ENCODE measurements at places on chromosomes 1 and 21. TPM values are rescaled to one million over a fixed set of nuclear protein-coding genes. Genes with fewer than 3 reads are reported as not detected.

DNA sequence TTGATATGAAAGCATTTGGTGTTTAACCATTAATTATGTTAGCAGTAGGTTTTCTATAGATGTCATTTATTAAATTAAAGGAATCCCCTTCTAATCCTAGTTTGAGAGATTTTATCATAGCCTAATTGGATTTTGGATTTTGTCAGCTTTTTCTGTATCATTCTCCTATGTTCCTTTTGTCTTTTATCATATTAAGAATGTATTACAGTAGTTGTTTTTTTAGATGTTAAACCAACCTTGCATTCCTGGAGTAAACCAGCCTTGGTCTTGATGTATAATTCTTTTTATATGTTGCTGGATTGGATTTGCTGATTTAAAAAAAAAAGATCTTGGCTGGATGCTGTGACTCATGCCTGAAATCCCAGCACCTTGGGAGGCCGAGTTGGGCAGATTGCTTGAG lies 5.6 kb downstream of the SETDB1 start:
- DNase-seq = no peak

- DNase-seq = no peak
These were observed 1.3 kb downstream of the EXO1 start for GRCh38 chr1:241849345-241849695.

The DIP2A gene
- total RNA-seq = 56.9 TPM

DNA sequence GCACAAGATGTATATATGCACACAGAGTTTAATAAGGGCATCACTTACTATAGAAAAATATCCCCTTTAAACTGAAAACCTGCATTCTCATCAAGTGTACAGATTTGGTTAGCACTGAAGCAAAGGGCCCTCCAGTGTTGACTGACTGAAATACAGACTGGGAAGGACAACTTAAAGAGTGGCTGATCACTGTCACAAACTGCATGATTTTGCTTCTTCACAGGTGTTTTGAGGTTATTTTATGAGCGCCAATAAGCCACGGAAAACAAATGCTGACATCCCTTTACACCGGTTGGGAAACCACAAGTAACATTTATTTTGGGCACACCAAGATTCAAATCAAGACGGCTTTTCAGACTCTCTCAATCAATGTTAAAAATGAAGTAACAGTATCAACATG lies 30.9 kb upstream of the RAP1GAP start:
- DNase-seq = no peak

DNA sequence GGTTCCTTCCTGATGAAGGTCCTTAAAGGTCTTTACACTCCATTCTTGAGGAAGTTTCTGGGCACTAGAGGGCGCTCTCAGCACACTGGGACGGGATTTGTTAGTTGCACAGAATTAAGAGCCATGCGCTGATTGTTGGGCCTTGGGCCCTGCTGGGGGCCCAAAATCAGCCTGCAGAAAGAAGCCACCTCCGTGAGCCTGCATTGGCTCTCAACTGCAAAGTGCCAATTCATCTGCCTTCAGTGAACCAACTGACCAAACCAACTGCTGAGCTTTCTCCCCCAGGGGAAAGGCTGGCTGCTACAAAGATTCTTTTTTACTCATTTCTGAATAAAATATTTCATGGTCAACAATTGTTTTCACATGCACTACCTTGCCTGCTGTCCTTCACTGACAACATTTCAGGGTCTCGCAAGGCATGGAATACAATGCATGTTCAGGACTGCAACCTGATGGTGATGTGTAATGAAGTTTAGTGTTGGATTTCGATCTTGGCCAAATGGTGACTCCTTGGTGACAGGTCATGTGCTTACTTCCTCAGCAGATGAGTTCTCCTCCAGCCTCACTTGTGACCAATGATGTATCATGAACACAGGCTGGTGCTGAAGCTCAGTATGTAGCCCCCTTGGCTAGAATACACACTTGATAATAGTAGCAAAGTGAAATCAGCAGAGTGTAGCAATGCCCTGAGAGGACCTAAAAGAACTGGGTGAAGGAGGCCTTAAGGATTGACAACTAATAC lies 45.7 kb upstream of the PRDX6 start:
- peak; percentile 87 for DNase-seq

DNA sequence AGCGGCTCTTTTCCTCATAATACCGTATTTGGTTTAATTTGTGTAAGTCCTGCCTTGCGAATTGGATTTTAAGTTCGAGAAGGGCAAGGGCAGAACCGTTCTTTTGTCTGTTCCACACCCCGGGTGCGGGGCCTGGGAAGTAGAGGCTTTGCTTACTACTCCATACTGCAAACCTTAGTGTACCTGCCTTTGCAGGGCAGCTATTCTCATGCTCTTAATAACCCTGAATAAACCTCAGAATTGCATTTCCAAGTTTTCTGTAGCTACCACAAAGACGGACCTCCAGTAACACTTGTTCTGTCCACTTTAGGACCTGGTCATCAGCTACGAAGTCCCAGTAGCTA lies 657 bp upstream of the HNRNPU start:
- peak; percentile 47 for DNase-seq

The PROK1 gene
- total RNA-seq = 0.95 TPM

GRCh38 chr1:22673486-22674409 lies 20.7 kb downstream of the C1QB start:
- no peak for DNase-seq

The YIPF1 gene
- total RNA-seq = 30.2 TPM

- no peak for DNase-seq
These were observed 236.8 kb downstream of the CAMTA1 start for GRCh38 chr1:7022058-7022457.

- no peak for DNase-seq
These were observed 54.9 kb upstream of the IGSF21 start for GRCh38 chr1:18052671-18053070.

- DNase-seq = no peak
These were observed 121.8 kb downstream of the OSBPL9 start for GRCh38 chr1:51738681-51739080.

GRCh38 chr1:76074321-76075187 lies at the start of gene ST6GALNAC3:
ST6GALNAC3 (plus strand) TSS chr1:76074746.
- DNase-seq = peak; percentile 74

The CDC42BPA gene
- 36.8 TPM for total RNA-seq

The TENT5C gene
- 0.23 TPM for total RNA-seq

- peak; percentile 31 for DNase-seq
These were observed 15.4 kb downstream of the ACTRT2 start for GRCh38 chr1:3036447-3037280.

- DNase-seq = no peak
These were observed 25.8 kb downstream of the PDXK start for GRCh38 chr21:43744725-43745124.

The SPATA46 gene
- total RNA-seq = not detected

- no peak for DNase-seq
These were observed 22.7 kb upstream of the TRIM67 start for GRCh38 chr1:231139125-231139649.

- DNase-seq = no peak
These were observed 8.6 kb upstream of the FCMR start for GRCh38 chr1:206930210-206930798.

The VSIG8 gene
- not detected for total RNA-seq

- no peak for DNase-seq
These were observed 195.8 kb downstream of the TPR start for GRCh38 chr1:186179231-186179630.

DNA sequence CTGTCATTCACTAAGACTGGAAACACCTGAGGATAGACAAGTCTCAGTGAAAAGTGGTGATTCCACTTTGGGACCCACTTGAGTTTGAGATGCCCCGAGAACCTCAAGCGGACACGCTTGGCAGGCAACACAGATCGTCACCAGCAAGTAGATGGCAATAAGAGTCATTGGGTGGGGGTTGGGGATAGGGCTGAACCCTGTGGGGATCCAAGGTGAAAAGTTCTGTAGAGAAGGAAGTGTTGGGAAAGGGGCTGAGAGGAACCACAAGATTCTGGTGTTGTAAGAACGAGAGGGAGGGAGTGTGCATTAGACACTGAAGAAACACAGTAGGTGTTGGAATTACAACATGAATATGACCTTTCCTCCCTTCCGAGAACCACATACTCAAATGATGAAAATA lies 45.4 kb upstream of the TDRD10 start:
- no peak for DNase-seq

DNA sequence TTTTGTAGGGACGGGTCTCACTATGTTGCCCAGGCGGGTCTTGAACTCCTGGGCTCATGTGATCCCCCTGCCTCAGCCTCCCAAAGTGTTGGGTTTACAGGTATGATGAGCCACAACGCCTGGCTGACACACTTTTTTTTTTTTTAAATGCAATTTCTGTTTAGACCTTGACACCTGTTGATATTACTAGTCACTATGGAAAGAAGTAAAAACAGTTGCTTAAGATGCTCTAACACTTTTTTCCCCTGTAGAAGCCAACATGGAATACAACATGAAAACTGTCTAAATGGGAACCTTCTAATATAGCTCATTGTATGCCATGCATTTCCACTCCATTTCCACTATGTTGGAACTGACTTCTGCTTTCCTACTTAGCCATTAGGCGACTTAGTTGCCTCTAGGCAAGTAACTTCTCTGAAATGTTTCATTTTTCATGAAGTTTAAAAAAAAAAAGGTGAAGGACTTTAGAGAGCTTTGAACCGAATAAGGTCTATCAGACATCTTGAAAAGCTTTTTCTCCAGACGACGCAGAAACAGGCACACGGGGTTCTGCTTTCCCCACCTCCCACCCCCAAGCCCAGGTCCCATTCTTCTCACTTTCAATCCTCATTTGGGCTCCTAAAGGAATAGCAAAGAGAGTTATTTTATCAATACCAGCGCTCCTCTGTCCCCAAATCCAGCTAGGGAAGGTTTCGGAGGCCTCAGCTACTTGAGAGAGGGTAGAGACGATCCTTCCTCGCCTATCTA lies 648 bp upstream of the DR1 start:
- no peak for DNase-seq

GRCh38 chr1:204065174-204065985 lies 7.5 kb upstream of the SOX13 start:
- no peak for DNase-seq

DNA sequence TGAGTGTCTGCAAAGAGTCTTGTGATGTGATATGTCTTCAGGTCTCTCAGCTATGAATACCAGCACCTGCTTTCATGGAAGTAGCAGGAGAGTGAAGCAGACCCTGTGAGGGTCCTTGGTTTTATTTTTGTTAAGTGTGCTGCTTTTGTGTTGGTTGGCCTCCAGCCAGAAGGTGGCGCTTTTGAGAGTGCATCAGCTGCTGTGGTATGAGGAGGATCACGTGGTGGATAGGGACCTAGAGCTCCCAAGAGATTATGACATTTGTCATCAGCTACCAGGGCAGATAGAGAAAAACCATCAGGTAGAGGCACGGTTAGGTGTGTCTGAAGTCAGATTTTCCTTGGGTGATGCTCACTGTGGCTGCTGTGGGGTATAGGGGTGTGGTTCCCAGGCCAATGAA lies 1232.1 kb downstream of the MRPL39 start:
- DNase-seq = no peak

DNA sequence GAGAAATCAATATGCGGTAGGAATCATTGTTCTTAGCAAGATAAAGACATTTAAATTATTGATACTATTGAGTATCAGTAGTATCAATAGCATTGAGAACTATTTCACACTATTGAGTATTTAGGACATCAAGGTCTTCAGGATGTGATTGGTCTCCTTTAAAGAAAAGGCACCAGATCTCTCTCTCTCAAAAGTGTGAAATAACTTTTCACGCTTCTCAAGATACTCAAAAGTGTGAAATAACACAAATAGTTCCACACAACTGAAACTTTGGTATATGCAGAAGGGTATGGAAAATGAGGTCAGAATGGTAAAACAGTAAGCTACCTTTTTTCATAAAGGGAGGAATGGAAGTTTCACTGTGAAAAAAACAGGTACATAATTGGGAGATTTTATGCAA lies 6.7 kb upstream of the PYHIN1 start:
- DNase-seq = no peak

The ZNF683 gene
- not detected for total RNA-seq

- DNase-seq = no peak
These were observed 80.6 kb upstream of the SLC44A3 start for GRCh38 chr1:94739521-94740061.

- no peak for DNase-seq
These were observed 85.4 kb upstream of the SLC25A33 start for GRCh38 chr1:9453779-9454418.

DNA sequence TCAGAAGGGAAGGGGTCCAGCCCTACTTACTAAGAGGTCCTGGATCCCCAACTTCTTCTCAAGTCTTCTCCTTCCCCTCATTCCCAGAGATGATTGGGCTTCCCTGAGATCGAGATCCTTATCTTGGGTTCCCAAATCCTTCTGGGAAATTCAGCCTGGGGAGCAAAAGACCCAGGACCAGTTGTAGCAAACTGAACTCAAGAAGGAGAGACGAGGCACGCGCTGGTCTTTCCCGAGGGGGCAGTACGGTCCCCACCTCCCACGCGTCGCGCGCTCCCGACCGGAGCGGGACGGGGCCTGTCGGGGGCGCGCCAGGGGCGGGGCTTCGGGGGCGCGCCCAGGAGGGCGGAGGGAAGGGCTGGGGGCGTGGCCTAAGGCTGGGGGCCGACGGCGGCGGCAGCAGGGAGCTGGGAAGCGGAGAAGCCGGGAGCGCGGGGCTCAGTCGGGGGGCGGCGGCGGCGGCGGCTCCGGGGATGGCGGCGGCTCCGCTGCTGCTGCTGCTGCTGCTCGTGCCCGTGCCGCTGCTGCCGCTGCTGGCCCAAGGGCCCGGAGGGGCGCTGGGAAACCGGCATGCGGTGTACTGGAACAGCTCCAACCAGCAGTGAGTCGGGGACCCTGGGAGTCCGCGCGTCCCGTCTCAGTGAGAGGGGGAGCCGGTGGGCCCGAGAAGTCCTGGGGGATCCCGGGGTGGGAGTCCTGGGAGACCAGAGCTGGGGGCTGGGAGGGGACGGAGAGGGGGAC lies at the start of gene EFNA3:
Gene EFNA3, plus strand, starts transcription at position 369 of the 741 bp plus-strand sequence. Its CDS starts 105 bp downstream, at position 474.
- DNase-seq = peak; percentile 80

DNA sequence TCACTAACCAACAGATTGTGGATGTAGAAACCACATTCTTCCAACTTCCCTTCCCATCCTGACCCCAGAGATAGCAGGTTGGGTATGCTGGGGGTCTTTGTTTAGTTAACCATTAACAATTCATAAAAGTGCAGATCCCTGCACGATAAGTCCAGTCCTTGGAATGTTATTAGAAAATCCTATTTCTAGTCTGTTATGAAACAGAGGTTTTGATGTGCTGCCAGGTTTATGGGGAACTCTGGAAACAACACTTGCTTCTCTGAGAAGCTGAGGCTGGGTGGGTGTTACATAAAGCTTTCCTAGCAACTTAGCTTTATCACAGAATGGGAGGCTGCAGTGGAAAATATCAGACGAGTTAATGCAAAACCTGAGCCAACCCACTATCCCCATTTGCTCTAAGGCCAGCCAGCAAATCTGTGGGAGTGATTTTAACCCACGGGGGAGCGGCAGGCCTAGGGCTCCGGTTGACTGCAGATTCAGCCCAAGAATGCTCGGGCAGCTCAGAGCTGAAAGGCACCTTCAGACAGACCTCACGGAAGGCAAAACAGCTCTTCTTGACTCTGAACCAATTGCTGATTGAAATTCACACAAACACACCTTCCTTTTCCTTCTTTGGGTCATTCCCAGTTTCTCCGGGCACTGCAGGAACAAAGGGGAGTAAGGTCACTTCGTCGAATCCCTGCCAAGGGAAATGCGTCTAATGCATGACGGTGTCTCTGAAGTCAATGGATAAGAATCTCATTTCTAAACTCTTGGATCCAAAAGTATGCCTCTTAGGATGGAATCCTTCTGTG lies 111.7 kb upstream of the IRF2BP2 start:
- DNase-seq = no peak

The OR2L8 gene
- not detected for total RNA-seq

The STPG1 gene
- total RNA-seq = 8.8 TPM
